ENCODE measurements at places on chromosomes 1 and 21.

GRCh38 chr1:38512789-38513188 lies 346.8 kb downstream of the RRAGC start:
- no peak for DNase-seq

GRCh38 chr1:204087181-204087892 lies 14.4 kb downstream of the SOX13 start:
- DNase-seq, result no peak

DNA sequence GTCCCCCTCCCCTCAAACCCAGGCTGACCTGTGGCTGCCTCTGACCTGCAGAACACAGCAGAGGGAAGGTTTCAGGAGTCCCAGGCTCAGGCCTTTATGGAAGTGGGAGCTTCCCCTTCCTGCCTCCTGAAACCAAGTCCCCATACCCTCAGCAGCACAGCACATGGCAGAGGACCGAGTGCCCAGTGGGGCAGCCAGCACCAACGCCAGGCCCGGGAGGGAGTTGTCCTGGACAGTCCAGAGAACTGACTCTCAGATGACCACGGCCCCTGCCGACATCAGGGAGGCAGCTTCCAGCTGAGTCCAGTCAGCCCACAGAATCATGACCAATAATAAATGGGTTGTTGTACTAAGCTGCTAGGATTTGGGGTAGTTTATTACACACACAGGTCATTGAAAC lies 79.6 kb upstream of the ERG start:
- no peak for DNase-seq

DNA sequence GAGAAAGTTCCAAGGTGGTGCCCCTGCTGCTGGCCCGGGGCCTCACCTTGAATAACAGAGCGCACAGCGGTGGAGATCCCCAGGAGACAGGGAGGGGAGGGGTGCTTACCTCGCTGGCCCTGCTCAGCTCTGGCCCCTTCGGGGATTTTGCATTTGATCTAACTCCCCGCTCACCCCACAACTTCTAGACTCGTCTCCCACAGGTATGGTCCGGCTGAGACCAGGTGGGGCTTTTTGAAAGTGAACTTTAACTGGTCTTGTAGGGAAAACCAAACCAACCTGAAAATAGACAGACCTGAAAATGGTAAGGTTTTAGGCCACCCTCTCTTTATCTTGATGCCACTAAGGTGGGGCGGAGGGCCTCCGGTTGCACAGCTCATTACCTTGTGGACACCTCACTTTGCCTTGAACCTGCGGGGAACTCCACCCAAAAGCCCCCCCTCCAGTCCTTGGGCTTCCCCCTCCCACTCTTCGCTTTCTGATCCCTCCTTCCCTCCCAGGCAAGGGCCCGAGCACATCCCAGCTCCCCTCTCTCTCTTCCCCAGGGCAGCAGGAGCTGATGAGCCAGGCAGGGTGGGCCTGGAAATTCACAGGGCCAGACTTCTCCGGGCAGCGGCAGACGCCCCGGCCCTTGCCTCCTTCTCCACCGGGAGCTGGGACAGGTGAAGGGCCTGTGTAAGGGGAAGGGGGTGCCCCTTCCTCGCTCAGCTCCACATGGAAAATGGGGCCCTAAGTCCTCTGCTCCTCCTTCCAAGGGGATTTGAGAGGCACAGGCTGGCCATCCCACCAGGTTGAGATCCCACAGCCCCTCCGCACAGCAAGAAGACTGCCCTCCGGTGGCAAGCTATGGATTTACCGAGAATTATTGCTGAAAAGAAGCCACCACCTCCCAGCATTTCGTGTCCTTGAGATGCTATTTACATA lies 16.1 kb downstream of the TNFRSF8 start:
- DNase-seq, result no peak

DNA sequence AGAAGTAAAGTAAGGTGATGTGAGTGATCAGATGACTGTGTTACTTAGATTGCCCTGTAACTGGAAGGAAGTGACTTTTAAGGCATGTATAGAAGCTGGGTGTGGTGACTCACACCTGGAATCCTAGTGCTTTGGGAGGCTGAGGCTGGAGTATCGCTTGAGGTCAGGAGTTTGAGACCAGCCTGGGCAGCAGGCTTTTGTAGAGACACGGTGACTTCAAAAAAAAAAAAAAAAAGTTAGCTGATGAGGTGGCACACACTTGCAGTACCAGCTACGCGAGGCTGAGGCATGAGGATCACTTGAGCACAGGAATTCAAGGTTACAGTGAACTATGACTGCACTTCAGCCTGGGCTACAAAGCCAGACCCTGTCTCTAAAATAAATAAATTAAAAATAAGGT lies 2.3 kb upstream of the USP16 start:
- no peak for DNase-seq

DNA sequence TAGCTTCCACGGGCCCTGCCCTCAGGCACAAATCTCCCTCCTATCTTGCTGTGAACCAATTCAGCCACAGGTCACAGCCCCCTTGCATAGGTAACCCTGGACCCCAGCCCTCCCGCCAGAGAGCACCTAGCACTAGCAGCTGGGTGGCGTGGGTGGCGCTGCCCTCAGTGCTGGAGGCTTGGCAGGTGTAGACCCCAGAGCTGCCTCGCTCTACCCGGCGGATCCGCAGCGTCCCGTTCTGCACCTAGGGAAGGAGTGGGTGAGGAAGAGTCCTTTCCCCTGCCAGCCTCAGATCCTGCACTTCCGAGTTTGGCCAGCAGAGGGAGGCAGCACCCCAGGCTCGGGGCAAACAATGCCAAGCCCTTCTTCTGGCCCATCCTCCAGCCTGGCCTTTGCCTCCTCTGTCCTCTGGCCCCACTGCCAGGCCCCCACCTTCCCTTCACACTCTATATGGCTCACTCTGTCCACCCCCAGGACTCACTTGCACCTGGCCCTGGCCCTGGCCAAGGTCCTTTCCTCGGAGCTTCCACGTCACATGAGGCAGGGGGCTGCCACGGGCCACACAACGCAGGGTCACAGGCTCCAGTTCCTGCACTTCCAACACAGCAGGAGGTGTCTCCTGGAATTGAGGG lies 9.0 kb downstream of the IGSF9 start:
- no peak for DNase-seq

DNA sequence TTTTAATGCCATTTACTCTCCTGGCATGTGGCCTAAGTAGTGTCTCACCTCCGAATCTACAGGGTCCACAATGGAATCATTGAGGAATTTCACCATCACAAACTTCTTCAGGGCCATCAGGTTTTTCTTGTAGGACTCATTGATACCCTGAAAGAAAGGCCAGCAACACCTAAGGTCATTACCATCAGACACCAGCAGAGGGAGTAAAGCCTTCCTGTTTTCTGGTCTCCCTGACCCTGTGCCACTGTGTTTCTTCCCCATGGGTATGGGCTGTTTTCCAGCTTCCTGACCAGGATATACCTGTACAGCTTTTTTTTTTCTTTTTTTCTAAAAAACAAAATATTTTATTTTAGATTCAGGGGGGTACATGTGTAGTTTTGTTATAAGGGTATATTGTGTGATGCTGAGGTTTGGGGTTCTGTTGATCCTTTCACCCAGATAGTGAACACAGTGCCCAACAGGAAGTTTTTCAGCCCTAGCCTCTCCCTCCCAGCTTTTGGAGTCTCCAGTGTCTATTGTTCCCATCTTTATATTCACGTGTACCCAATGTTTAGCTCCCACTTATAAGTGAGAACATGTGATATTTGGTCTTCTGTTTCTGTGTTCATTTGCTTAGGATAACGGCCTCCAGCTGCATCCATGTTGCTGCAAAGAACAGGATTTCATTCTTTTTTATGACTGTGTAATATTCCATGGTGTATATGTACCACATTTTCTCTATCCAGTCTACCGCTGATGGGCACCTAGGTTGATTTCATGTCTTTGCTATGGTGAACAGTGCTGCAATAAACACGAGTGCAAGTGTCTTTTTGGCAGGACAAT lies 18.3 kb downstream of the PPT1 start:
- DNase-seq, result no peak

- no peak for DNase-seq
These were observed 95.7 kb upstream of the PALMD start for GRCh38 chr1:99550198-99550597.

- no peak for DNase-seq
These were observed 79.5 kb downstream of the CLSTN1 start for GRCh38 chr1:9744106-9744799.

DNA sequence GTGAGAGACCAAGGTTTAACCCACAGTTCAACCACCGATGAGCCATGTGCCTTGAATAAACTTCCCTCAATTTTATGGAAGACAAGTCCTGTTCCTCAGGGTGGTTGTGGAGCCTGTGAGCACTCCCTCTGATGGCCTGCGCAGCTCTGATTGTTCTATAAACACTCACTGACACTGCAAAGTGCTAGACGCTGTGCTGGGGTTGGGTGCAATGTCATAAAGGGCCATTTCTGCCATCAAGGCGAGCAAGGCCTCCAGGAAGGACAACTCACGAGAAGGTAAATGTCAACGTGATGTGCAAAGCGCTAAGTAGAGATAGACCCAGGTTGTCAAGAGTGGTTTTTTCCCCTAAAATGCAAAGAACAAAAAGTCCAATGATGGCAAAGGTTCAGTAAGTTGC lies 75.7 kb upstream of the SYT6 start:
- DNase-seq, result no peak

DNA sequence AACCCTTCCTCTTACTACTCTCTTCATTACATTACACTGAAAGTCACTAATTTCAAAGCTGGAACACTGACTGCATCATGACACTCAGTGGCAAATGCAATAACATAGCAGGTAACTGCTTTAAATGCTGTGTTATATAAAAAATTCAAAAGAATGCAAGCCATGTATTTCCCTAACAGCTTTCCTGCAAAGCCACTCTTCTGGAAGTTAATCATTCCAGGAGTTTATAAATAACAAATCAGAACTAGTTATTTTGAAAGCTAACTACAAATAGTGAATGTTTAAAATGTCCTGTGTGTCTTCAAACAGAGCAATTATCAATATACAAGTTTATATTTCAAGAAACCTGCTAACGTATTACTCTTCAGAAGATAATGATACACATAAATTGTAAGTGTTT lies 34.5 kb downstream of the DBT start:
- DNase-seq, result no peak

DNA sequence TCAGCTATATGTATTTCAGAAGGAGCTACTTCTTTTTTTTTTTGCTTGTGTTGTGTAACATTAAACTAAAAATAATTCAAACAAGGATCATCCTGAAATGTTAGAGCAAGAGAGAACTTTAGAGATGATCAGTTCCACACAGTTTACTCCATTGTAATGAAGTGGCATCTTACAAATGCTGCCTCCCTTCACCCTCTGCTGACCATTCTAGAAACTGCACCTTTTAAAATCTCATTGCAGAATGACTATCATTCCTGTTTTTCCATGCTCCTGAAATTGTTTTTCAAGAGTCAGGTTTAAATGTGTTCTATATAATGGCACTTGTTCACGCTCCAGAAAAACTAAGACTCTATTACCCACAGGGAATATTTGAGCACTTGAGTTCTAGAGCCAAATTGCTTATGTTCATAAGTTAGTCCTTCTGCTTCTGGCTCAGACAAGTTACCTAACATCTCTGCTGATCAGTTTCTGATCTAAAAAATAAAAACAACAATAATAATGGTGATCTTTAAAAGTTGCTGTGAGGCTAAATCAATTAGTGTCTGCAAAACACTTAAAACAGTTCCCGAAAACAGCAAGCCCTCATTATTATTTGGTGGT lies 21.5 kb upstream of the SLC44A5 start:
- no peak for DNase-seq

DNA sequence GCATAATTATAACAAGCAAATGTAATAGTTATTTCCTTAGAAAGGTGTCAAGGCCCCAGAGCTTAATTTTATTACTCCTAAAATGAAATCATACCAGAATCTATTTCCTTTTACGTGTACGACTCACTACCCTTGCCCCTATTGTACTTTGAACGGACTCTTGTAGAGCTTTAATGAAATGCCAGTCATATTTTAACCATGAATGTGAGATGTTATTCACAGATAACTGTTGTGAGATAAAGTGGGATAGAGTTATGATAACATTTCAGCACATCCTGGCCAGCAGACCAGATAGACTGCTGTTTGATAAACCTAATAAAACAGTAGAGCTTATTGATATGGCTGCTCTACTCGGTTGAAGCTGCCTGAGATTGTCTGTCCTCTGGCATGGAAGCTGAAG lies 500.8 kb upstream of the PBX1 start:
- DNase-seq, result no peak

Data from cortex of kidney (tissue), 1 donor.